ENCODE measurements at places on chromosomes 3 and 15. TPM values are rescaled to one million over a fixed set of nuclear protein-coding genes. Genes with fewer than 3 reads are reported as not detected.

CHL1 gene
- not detected for total RNA-seq

RPL22L1 gene
- 492 TPM for total RNA-seq

KY gene
- not detected for total RNA-seq

TRIM42 gene
- total RNA-seq = not detected

CCNDBP1 gene
- total RNA-seq = 39.8 TPM

UROC1 gene
- total RNA-seq = not detected

ZDHHC19 gene
- total RNA-seq = not detected

FAM81A gene
- 6.6 TPM for total RNA-seq

CLCN2 gene
- total RNA-seq = 21.6 TPM

FSD2 gene
- not detected for total RNA-seq

CCDC191 gene
- 4.1 TPM for total RNA-seq

XIRP1 gene
- not detected for total RNA-seq

GABRR3 gene
- total RNA-seq = not detected

SLC12A8 gene
- total RNA-seq = 19.9 TPM

SCG5 gene
- 1.7 TPM for total RNA-seq

SH2D7 gene
- not detected for total RNA-seq

TMPRSS7 gene
- not detected for total RNA-seq

BBX gene
- 55.6 TPM for total RNA-seq

SEMA4B gene
- 98.6 TPM for total RNA-seq

ERICH6 gene
- total RNA-seq = not detected
